ENCODE measurements at places on chromosomes 1 and 21. TPM values are rescaled to one million over a fixed set of nuclear protein-coding genes. Genes with fewer than 3 reads are reported as not detected.
A peak's percentile ranks its signal among the peaks of the same experiment; 100 is the strongest.

Gene UHMK1
- 78.9 TPM for total RNA-seq

Gene FMO4
- 1.5 TPM for total RNA-seq

Gene OR2T33
- total RNA-seq = not detected

Gene SVBP
- 10.7 TPM for total RNA-seq

DNA sequence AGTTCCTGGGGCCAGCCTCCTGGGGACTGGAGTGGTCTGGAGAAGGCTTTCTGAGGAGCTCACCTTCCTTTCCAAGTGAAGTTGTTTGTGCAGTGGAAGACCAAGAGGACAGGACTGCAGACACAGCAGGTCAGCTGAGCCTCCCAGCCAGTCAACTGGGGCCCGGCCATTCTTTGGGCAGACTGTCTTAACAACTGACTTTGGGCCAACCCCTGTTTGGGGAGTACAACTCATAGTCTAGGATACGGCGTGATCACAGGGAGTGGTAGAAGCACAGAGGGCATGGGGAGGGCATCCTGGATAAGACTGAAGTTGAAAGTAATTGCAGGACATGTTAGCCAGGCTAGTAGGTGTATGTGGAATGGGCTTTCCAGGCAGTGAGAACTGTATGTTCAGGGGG is 50.3 kb downstream of the PGM1 start:
- no peaks in the 10 kb centered on the region for H3K27me3 ChIP-seq

DNA sequence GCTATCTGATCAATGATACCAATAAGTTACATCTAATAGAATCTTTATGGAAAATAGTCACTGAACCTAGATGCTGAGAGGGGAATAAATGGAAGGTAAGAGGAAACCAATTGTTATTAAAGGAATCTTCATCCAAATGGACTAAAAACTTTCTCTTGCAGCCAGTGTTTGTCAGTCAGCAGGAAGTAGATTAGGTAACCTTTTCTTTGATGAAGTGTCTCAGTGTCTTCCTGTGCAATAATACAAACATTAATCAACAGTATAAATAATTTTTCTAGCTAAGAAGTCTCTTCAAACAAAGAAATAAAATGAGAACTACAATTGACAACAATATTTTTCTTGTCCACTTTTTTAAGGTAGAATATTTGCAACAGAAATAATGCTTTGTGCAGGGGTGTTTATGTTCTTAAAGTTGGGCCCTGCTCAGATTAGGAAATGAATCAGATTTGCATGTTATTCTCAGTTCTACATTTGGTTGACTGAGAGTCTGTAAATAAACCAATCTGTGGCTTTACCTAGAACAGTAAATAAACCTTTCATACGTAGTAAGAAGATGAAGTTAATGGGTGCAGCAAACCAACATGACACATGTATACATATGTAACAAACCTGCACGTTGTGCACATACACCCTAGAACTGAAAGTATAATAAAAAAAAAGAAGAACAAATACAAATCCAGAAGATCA is 391.4 kb downstream of the MRPL39 start:
- H3K4me3 ChIP-seq = no peak overlapping the region
- H3K27me3 ChIP-seq = no peaks in the 10 kb centered on the region
- no peak overlapping the region for H3K27ac ChIP-seq
- H3K36me3 ChIP-seq = peaks cover 2% of the 10 kb centered on the region
- DNase-seq = no peak
- no peaks in the 10 kb centered on the region for H3K4me1 ChIP-seq

DNA sequence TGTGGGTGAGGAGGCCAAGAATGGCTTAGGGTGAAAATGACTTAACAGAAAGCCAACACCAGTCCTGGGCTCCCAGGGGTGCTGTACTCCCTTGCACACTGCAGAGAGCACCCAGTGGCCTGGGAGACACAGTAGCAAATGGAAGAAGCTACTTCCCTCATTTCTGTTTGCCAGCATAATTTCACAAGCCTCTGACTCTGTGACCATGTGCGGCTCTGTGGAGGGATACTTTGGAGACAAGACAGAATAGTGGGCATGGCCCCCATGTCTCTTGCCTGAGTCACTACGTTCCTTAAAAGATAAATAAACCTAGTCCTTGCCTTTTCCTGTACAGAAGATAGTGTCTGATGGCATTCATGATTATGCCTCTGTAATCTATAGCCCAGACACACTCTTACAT is 38.1 kb downstream of the TRIM62 start:
- H3K4me3 ChIP-seq = no peak overlapping the region
- H3K27me3 ChIP-seq = no peaks in the 10 kb centered on the region
- peaks cover 4% of the 10 kb centered on the region for H3K4me1 ChIP-seq
- H3K36me3 ChIP-seq = no peaks in the 10 kb centered on the region
- DNase-seq = no peak

Gene UTS2
- total RNA-seq = 0.78 TPM

DNA sequence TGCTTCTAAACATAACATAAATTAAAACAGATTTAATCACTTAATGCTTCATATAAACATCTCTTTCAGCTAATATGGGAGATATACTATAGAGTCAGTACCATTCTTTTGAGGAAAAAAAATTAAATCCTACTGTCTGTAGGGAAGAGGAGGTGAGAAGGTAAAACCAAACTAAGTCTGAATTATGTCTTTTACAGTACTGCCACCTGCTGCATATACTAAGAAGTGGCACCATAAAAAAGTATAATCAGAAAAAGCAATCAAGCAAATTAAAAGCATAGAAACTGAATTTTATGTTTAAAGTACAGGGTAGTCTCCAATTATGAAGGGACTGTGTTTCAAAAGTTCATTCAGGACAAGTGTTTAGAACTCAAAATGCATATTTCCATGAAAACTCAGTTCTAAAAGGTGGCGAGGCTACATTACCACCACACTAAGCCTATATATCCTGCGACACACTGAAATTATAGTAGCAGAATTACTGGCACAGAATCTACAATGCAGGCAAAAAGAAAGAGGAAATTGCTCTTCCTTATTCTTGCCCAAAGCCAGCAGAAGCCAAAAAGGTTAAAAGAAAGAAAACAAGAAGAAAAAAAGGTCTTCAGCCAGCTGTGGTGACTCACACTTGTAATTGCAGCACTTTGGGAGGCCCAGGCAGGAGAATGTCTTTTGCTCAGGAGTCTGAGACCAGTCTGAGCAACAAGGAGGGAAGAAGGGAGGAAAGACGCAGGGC is 9.0 kb downstream of the NSL1 start:
- peaks cover 9% of the 10 kb centered on the region for H3K4me1 ChIP-seq
- peaks cover 7% of the 10 kb centered on the region for H3K36me3 ChIP-seq
- no peaks in the 10 kb centered on the region for H3K27me3 ChIP-seq
- no peak overlapping the region for H3K27ac ChIP-seq
- H3K4me3 ChIP-seq = no peak overlapping the region

DNA sequence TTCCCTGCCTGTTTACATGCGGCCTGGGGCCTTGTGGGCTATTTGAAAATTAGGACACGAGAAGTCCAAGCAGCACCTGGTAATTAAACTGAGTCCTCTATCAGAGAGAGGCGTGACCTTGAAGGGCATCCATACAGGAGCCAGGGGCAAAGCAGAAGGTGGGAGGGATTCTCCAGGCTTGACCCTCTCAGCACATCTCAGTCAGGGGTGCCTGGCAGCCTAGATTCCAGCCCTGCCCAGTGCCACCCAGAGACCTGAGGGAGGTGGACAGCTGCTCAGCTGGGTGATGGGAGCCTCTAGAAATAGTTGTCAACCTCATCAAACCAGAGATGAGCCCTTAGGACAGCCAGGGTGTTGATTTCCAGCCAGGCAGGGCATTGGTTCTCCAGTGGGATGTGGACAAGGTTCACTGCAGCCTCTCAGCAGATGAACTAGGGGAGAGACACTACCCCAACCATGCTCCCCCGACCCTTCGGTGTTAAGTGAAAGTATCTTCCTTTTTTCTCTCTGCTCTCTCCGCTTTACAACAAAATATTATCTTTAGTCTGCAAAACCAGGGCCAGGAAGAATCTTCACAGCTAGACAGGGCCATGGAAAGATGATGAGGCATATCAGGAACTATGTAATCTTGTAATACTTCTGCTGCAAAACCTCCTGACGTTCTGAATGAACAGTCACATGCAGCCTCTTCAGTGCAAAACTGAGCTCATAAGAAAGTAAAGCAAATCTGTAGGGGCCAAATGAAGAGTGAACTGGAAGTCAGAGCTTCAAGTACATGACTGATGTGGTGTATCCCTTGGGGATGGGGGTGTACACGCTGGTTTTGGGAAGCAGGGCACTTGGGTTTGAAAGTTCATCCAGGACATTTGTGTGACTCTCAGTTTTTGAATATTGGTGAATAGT is 35.9 kb upstream of the ATP5PO start:
- peak overlapping the region; percentile 81 for H3K4me3 ChIP-seq
- no peaks in the 10 kb centered on the region for H3K27me3 ChIP-seq
- H3K27ac ChIP-seq = peak overlapping the region; percentile 95
- peaks cover 70% of the 10 kb centered on the region for H3K4me1 ChIP-seq
- H3K36me3 ChIP-seq = no peaks in the 10 kb centered on the region
- no peak for DNase-seq

DNA sequence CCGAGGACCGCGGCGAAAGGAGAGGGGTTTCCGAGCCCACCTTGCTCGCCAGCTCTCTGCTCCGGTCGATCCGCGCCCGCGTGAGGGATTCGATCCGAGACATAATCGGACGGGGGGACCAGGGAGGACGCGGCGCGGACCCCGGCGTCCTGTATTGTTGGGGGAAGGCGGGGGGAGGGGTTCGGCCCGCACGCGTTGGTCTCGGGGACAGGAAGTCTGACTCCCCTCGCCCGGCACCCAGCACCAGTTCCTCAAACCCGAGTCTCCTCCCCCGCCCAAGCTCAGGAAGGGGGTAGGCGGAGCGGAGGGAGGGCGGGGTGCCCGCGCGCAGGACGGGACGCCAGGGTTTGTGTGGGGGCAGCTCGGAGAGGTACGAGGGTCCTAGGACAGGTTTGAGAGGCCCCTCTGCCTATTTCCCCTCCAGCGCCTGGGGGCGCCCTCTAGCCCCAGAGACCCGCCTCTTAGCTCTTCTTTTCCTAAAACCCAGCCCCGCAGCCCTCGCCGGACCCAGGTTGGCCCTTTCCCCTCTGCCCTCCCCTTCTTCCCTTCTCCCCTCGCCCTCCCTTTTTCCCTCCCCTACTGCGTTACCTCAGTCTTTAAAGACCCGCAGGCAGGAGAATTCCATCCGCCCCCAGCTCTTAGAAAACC is at the start of gene ARHGEF2:
Gene ARHGEF2 (minus strand): TSS at position 223 of the 648 bp plus-strand sequence. CDS start 120 bp downstream, at position 103.
- peaks cover 5% of the 10 kb centered on the region for H3K36me3 ChIP-seq
- H3K4me3 ChIP-seq = peak within 1 kb of the TSS; percentile 92
- peak; percentile 89 for DNase-seq
- peak within 1 kb of the TSS; percentile 92 for H3K27ac ChIP-seq
- H3K27me3 ChIP-seq = no peaks in the 10 kb centered on the region

DNA sequence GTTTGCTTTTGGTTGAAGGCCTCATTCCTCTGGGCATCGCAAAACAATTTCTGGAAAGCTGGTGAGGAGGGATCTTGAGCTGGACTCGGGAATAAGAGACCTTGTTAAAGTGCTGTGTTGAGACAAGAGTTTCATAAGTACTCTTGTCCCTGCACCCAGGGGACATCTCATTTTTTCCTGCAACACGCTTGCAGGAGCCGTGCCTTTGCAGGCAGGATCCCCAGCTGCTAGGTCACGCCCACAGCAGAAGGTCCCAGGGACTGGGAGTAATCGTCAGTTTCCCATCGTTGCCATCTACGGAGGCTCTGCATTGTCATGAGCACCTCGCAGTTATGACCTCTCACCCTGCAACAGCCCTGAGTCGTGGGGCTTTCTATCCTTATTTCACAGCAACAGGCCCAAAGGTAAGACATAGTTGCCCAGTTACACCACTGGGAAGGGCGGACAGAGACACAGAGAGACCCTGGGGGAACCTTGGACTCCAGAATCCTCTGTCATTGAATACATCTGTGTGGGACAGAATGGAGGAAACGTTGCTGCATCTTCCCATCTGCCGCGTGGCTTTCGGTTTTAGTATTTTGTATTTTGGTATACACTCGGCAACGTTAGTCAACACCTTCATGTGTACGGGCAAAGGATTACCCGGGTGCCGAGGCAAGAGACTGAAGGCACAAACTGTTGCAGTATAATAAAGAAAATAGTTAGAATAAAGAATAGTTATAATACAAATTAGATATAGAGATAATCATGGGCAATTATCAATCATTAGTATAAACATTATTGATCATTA is 60.4 kb upstream of the DMRTB1 start:
- H3K27me3 ChIP-seq = peaks cover 7% of the 10 kb centered on the region
- no peak overlapping the region for H3K4me3 ChIP-seq
- no peak for DNase-seq
- no peaks in the 10 kb centered on the region for H3K36me3 ChIP-seq
- H3K4me1 ChIP-seq = peaks cover 3% of the 10 kb centered on the region

Measured in natural killer cell treated with Interleukin-12 subunit alpha and Interleukin-12 subunit beta and Interleukin-15 and Interleukin-18, amount 100 ng/mL, for 72 hours (primary cell).